ENCODE measurements at places on chromosomes 7 and 10.

- no peak for DNase-seq
Observed at GRCh38 chr10:119248184-119248583, 40.8 kb downstream of the GRK5 start.

- DNase-seq, result no peak
Observed at GRCh38 chr10:15084502-15084922, 4.1 kb downstream of the ACBD7 start.

DNA sequence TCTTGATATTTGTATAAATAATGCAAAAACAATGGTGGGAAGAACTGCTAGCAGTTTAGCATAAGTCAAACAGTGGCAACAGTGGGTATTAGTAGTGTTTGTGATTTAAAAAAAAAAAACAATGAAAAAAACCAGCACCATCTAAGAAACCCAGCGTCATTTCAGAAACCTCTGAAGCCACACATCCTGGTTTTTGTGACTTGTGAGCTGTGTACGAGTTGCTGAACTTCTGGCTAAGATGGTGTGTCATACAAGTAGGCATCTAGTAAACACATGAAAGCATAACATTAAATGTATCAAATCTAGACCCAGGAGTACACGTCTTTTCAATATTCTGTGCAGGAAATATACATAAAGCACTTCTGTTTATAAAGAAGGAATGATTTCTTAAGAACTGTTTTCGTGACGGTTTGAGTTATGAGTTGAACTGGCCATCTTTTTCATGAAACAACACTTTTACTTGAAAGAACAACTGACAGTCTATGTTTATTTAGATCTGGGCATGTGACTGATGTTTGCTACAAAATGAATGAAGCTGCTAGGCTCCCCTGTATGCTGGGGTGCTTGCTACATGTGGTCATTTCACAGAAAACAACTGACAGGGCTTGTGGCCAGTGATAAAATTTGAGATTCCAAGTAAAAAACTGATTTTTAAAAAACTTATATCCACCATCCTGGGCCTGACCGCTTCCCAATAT, 143.5 kb downstream of the PIP4K2A start:
- no peak for DNase-seq

DNA sequence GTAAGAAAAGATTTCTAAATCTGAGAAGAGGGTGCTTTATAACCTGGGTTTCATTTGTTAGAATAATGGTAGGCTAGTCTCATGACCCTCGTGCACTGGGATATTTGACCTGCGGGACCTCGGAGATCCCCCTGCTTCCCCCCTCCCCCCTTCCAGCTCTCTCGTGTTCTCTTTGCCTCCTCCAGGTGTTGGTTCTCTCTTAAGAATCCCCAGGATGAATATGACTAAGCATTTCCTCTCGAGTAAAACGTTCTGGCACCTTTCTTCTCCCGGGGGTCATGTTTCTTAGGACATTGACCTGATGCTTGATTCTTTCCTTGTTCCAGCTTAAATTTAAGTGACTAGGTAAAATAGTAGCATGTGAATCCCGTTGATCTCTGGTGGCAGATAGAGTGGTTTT, 71.2 kb downstream of the SHH start:
- DNase-seq, result no peak

DNA sequence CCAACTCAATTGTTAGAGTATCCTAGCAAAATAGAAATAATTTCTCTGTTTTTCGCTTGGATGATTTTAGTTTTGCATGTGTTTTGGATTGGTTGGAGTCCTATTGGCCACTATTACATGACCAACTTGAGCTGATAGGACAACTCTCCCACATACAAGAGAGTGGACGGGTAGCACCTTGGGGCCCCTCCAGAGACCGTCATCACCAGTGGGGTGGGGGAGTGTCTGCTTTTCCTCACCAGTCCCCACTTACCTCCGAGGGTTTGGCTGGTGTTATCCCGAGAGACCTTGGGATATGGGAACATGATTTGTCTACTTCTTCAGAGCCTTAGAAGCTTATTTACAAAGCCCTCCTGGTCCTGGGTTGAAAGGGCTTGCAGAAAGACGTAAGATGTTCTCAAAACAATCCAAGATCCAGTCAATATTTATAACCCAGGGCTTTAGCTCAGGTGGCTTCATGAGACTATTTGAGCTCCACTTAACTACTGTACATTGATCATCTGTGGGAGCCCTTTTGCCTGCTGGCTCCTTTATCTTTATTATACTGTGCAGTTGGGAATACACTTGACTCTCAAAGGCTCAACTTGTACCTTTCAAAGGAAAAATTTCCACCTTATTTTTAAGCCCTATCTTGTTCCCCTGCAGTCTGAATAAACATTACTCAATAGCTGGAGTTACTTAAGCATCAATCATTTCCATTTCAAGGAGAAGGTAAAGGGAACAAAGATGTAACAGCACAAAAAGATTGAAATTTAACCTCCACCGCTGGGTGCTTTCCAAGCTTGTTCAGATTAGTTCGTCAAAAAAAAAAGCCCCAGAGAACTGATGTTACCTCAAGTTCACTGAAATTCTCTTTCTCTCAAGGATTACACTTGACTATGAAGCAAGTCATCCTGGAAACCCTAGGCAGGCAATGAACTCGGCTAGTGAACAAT, 119.7 kb downstream of the WDR11 start:
- no peak for DNase-seq
